ENCODE measurements at places on chromosomes 11 and 22.

DNA sequence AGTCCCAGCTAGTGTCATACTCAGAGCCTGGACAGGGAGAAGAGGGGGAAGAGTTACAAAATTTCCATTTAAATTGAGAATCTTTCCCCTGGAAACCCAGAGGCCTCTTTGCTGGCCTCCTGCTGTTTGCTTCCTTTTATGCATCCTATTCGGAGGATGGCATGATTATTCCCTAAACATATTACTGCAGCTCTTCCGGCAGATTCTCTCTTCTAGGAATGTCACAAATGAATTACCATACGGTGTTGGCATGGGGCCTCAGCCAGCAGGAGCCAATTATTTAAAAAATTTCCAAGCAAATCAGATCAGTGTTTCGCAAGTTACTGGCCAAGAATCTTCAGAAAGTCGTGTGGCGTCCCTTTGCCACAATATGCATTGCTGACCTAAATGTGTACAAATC, 326.7 kb upstream of the NCAM1 start:
- DNase-seq, result no peak

DNA sequence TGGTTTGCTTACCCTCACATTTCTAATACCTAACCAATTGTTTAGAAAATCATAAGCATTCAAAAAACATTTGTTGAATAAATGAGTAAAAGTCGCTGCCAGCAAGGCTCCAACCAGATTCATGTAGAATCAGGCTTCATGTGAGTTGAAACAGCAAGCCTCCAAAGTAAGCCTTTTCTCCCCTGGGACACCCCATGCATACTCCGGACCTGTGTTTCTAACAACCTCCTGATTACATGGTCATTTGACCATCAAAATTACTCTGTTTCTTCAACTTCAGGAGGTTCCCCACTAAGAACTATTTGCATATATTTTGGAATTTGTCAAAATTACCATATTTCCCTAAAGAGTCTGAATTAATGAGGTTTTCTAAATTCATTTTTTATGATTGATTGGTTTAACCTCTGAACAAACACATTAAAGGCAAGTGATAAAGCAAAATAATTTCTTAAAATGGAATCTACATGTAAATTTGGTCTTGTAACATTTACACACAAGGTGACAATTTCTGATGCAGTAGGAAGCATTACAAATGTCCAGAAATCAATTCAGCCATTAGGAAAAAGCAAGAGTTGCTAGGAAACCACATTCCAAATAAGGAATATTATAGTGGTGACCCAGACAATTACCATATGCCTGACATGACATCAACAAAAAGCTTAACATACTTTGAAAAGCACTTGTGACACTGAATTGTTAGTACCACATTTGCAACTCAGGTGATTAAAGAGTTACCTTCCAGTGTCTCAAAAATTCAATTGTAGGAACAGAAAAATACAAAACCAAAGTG, 252.6 kb downstream of the GUCY1A2 start:
- DNase-seq, result no peak

- no peak for DNase-seq
These were observed 21.7 kb upstream of the SLN start for GRCh38 chr11:107733518-107733917.

DNA sequence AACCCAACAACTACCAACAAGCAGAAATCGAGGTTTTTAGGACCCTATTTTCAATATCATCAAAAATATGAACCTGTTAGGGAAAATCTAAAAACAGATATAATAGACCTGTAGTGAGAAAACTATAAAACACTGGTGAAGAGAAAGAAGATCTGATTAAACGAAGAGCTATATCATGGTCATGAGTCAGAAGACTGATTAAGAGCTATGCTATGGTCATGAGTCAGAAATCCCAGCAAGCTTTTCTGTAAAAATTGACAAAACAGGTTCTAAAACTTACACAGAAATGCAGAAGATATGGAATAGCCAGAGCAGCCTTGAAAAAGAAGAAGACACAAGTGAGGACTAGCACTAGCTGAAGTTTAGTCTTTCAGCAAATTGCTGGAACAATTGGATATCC, 345.0 kb downstream of the TBC1D22A start:
- no peak for DNase-seq

DNA sequence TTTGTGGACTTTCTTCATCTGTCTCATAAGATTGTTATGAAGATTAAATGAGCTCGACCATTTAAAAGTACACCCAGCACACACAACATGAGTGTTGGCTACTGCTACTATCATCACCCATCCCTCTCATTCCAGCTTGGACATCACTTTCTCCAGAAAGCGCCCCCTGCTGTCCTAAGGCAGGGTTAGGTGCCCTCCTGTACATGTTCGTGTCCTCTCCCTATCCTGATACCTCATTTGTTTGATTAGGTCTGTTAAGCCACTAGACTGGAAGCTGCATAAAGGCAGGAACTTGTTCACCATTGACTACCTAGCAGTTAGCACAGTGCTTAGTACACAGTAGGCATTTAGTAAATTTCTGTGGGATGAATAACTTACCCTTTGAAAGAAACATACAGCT, 85.5 kb downstream of the ENTHD1 start:
- peak; percentile 53 for DNase-seq

GRCh38 chr11:35367491-35367890, 51.9 kb downstream of the SLC1A2 start:
- DNase-seq, result no peak

GRCh38 chr11:113281052-113281725, 33.2 kb upstream of the TTC12 start:
- no peak for DNase-seq

DNA sequence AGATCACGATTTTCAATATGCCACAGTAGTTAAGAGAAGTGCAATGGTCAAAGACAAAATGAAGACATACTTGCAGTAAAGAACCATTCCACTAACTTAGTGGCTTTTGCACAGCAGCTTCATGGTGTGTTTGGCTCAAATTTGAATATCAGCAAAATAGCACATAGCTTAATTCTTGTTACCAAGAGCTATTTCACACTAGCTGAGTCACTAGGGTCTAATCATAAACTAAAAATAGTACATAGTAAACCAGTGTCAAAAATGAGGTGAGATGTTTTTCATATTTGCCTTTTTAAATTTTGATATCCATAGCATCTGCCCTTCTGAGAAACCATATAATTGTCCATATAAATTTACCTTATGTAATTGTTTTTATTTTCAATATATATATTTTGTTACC, 325.0 kb upstream of the LUZP2 start:
- DNase-seq, result no peak

- DNase-seq, result no peak
These were observed 139.9 kb upstream of the NARS2 start for GRCh38 chr11:78714539-78714938.

DNA sequence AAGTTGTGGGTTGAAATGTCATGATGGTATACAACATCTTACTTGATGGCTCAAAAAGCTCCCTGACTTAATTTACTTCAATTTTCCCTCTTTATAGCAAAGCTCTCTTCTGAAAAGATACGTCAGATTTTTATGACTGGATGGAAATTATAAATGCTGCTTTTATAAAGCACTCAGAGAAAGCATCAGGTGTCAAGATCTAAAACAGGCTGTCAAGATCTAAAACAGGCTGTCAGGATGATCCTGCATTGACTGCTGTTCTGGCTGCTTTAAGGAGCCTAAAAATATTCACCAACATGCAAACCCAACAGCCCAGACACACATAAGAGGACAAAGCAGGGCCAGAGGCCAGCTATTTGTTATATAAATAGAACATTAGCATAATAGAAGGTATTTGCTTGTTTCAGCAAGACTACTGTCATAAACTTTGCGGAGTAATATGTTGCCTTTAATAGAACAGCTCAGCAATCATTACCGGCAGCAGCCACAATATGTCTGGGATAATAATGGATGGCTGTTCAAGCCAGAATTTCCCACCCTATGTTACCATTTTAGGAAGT, 77.3 kb upstream of the ANO5 start:
- DNase-seq, result no peak

- peak; percentile 75 for DNase-seq
These were observed 661 bp upstream of the MALAT1 start for GRCh38 chr11:65498042-65498726.
